ENCODE measurements at places on chromosomes 16 and 17.
A peak's percentile ranks its signal among the peaks of the same experiment; 100 is the strongest.

GRCh38 chr17:81821603-81822311 is 11.3 kb downstream of the MCRIP1 start:
- peak; percentile 89 for DNase-seq

GRCh38 chr16:3358871-3359270 is 3.2 kb downstream of the OR2C1 start:
- DNase-seq: no peak

GRCh38 chr17:8277317-8277716 is 11.2 kb upstream of the RANGRF start:
- no peak for DNase-seq

DNA sequence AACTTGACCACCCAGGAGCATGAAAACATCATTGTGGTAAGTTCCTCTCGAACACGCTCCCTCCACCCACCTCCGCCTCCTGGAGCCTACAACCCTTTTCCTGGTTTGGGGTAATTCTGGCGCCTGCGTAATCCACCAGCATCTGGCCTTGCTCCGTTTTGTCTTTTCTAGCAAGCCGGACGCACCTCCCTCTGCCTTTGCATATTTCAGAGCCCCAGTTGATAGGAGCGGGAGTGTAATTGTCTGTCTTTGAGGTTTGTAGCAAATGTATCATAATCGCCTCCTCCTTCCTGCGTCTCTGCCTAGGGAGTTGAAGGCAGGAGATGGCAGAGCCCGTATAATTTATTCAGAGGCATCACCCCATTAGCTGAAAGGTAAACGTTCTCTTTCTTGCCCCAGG is 121.3 kb upstream of the PLCG2 start:
- no peak for DNase-seq

DNA sequence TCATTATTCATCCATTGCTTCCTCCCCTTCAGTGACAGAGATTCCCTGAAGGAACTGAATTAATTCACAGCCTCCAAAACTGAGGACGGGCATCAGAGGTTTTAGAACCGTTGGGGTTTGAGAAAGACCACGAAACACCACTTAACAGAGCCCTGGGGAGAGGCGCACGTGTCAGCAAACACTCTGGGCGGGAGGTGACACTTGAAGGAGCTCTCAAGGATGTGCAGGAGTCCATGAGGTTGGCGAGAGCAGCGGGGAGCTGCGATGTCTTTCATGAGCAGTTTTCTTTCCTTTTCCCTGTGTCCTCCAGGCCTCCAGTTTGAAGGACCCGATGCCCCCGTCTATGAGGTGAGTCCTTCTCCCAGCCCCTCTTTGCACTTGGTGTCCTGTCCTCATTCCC is 23.7 kb downstream of the B4GALNT2 start:
- no peak for DNase-seq

GRCh38 chr16:21339941-21340340 is 61.9 kb upstream of the CRYM start:
- no peak for DNase-seq

DNA sequence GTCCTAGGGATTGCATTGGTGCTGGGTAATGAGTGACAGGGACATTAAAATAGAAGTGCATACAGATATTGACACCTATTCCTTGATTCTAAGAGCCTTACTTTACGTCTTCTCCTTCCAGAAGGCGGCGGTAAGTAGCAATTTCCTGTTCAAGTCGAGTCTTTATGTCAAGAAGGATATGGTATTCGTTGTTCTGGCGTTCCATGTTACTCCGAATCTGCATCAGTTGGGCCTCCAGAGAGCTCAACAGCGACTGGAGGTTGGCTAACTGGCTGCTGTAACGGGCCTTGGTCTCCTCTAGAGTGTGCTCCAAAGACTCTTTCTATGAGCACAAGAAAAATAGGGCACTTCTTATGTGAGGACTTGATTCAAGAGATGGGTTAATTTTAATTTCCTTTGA is 7.0 kb downstream of the KRT20 start:
- DNase-seq: no peak

- no peak for DNase-seq
These were observed 140.2 kb upstream of the CHMP6 start for GRCh38 chr17:80851277-80851925.

DNA sequence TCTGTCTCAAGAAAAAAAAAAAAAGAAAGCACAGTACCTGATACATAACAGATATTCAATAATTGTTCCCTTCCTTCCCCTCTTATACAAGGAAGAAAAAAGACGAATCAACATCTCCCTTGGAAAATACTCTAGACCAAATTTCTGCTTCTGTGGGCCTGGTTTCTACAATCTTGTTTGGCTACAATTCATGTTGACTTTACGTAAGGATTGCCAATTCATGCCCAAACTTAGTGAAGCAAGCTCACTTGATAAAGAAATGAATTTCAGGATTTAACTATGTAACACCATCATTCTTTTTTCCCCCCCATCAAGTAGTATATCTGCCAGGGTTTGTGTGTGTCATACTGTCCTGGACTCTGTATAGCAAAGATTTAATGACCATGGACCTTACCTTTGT is 134.2 kb upstream of the TBX2 start:
- DNase-seq: no peak

- DNase-seq: no peak
These were observed 26.2 kb downstream of the WSCD1 start for GRCh38 chr17:6096201-6097004.

- no peak for DNase-seq
These were observed 5.3 kb downstream of the RNF166 start for GRCh38 chr16:88700636-88701482.

- DNase-seq: no peak
These were observed 175.0 kb downstream of the IRF8 start for GRCh38 chr16:86073763-86074493.
